Endodermal cell (in vitro differentiated cells): ENCODE measurements at places on chromosomes 1 and 21. TPM values are rescaled to one million over a fixed set of nuclear protein-coding genes. Genes with fewer than 3 reads are reported as not detected.

Gene RNF2
- 62.7 to 69.8 TPM (median 66.9 TPM) in 3 replicates for total RNA-seq

Gene CFAP45
- total RNA-seq: 0.49 to 1.2 TPM (median 1.1 TPM) in 3 replicates

Gene MRPL37
- total RNA-seq: 78.1 to 98.6 TPM (median 95.8 TPM) in 3 replicates

Gene KLF17
- not detected in 3 replicates for total RNA-seq

Gene LAPTM5
- 0.25 TPM in 1 of 2 replicates, not detected in the other for total RNA-seq

Gene PTPRF
- total RNA-seq: 193 and 203 TPM in 2 replicates

Gene LCE2A
- total RNA-seq: not detected in 2 replicates

Gene BRDT
- total RNA-seq: 3.4 and 4.4 TPM in 2 replicates

Gene TRIM17
- total RNA-seq: 8.0 to 11.8 TPM (median 8.4 TPM) in 3 replicates

Gene ZSWIM5
- total RNA-seq: 8.8 to 11.1 TPM (median 9.6 TPM) in 3 replicates

Gene CYP4A11
- 0.24 and 0.59 TPM in 2 replicates for total RNA-seq

Gene DNALI1
- 39.5 to 43.9 TPM (median 43.0 TPM) in 3 replicates for total RNA-seq

Gene CLIC6
- 1.4 and 1.7 TPM in 2 replicates for total RNA-seq

Gene DDOST
- 252 to 283 TPM (median 276 TPM) in 3 replicates for total RNA-seq

Gene SEC22B
- total RNA-seq: 16.5 and 18.2 TPM in 2 replicates

Gene C1orf116
- 0.32 to 0.84 TPM (median 0.60 TPM) in 3 replicates for total RNA-seq

Gene PADI2
- 2.7 to 4.6 TPM (median 2.8 TPM) in 3 replicates for total RNA-seq

- no peaks in the 10 kb centered on the region for H3K36me3 ChIP-seq
- no peak for DNase-seq
- no peak overlapping the region for H3K4me3 ChIP-seq
- peaks cover 20% of the 10 kb centered on the region for H3K4me1 ChIP-seq
- no peaks in the 10 kb centered on the region for H3K27me3 ChIP-seq
- no peak overlapping the region for H3K27ac ChIP-seq
Observed at GRCh38 chr1:211551638-211552460, 27.1 kb downstream of the SLC30A1 start.

GRCh38 chr1:69288416-69288815 lies 279.3 kb upstream of the LRRC7 start:
- peaks cover 8% of the 10 kb centered on the region for H3K4me1 ChIP-seq
- no peak overlapping the region for H3K4me3 ChIP-seq

GRCh38 chr1:169958987-169959386 lies 65.3 kb upstream of the SCYL3 start:
- no peak for DNase-seq
- H3K4me3 ChIP-seq: no peak overlapping the region
- no peaks in the 10 kb centered on the region for H3K4me1 ChIP-seq

DNA sequence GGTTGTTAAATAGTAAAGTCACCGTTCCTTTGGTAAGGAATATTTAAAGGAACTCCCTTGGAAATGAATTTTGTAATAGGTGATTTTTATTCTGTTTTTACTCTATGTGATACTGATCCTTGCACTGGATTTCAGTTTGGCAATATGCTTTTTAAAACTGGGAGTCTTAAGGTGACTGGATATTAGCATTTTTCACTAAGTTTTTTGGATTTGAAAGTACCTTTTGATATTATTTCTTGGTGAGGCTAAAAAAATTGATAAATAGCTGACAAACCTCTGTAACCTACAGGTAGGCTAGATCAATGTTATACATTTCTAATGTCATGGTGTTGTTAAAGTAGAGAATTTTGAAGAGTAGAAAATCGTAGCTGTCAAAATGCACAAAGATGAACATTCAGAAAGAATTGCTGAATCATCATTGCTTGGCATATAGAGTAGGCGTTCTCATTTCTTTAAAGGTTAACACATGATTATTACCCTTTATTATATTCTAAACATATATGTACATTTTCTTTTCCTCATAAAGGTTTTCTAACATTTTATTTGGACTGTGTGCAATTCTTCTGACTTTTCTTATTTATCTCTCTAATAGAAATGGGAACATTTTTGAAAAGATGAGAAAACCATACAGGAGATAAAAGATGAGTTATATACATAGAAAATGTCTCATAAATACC lies 1.5 kb upstream of the DNAJB4 start:
- no peak overlapping the region for H3K4me3 ChIP-seq
- H3K27ac ChIP-seq: no peak overlapping the region
- no peaks in the 10 kb centered on the region for H3K27me3 ChIP-seq
- no peaks in the 10 kb centered on the region for H3K36me3 ChIP-seq
- H3K4me1 ChIP-seq: peaks cover 6% of the 10 kb centered on the region
- DNase-seq: no peak

- H3K4me1 ChIP-seq: no peaks in the 10 kb centered on the region
- H3K27ac ChIP-seq: no peak overlapping the region
- no peak overlapping the region for H3K4me3 ChIP-seq
Observed at GRCh38 chr1:230029244-230029941, 37.6 kb upstream of the GALNT2 start.

- H3K4me3 ChIP-seq: peak overlapping the region; percentile 96
- no peak overlapping the region for H3K27ac ChIP-seq
- H3K27me3 ChIP-seq: no peaks in the 10 kb centered on the region
- peaks cover 9% of the 10 kb centered on the region for H3K36me3 ChIP-seq
- DNase-seq: peak; percentile 84
Observed at GRCh38 chr1:165631342-165632151, 513 bp downstream of the MGST3 start.

- no peaks in the 10 kb centered on the region for H3K27me3 ChIP-seq
- no peaks in the 10 kb centered on the region for H3K36me3 ChIP-seq
- DNase-seq: no peak
- peak overlapping the region; percentile 24 for H3K4me3 ChIP-seq
- no peak overlapping the region for H3K27ac ChIP-seq
Observed at GRCh38 chr1:215188302-215188950, 105.9 kb downstream of the KCNK2 start.

- no peaks in the 10 kb centered on the region for H3K4me1 ChIP-seq
- no peak overlapping the region for H3K4me3 ChIP-seq
- H3K36me3 ChIP-seq: peaks cover 41% of the 10 kb centered on the region
Observed at GRCh38 chr1:11961230-11961629, 19.0 kb upstream of the MFN2 start.

DNA sequence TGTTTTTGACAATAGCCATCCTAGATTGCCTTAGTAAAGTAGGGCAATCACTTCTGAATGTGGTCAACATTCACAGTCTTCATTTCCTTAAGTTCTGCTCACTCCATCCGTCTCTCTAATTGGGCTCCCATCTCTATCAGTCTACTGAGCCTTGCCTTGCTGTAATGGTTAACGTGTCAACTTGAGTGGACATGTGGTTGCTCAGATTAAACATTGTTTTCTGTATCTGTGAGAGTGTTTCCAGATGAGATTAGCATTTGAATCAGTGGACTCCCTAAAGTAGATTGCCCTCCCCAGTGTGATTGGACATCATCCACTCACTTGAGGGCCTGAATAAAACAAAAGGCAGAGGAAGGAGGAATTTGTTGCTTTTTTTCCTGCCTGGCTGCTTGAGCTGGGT lies 26.4 kb downstream of the C1orf216 start:
- no peaks in the 10 kb centered on the region for H3K4me1 ChIP-seq
- H3K36me3 ChIP-seq: no peaks in the 10 kb centered on the region
- no peak for DNase-seq
- H3K27ac ChIP-seq: no peak overlapping the region
- H3K4me3 ChIP-seq: no peak overlapping the region
- H3K27me3 ChIP-seq: no peaks in the 10 kb centered on the region

DNA sequence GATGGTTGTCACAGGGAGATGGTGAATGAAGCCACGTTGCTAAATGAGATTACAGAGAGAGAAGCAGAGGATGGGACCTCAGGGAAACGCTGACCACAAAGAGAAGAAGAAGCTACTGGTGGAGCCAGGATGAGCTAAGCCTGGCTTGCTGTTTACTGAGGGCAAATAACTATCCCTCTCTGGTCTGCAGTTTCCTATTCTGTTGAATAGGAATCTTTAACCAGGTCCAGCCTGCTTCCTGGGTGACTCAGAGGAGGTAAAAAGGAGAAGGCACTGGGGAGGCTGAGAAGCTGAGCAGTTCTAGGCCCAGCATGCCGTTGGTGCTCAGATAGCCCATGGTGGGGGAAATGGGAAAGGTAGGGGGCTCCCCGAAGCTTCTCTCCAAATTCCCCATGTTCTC lies 29.6 kb downstream of the DMBX1 start:
- H3K4me3 ChIP-seq: no peak overlapping the region
- peak; percentile 37 for DNase-seq
- H3K27ac ChIP-seq: no peak overlapping the region
- peaks cover 40% of the 10 kb centered on the region for H3K4me1 ChIP-seq

DNA sequence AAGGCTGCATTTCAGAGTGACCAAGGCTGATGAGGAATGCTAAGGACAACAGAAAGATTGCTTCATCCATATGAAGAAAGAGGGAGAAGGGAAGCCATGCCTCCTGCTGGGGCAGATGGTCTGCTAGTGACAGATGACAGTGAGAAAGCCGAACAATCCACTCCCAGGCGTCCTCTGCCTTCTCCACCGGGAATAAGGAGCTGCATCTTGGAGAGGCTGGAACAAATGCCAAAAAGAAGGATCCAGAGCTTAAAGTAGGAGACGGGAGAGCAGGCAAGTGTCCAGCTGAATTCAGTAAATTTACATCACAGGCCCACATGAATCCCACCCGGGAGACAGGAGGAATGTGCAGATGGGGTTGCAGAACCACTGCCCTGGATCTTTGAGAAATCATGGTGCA lies 33.4 kb downstream of the DDX20 start:
- H3K36me3 ChIP-seq: no peaks in the 10 kb centered on the region
- no peak overlapping the region for H3K27ac ChIP-seq
- no peaks in the 10 kb centered on the region for H3K4me1 ChIP-seq
- no peak overlapping the region for H3K4me3 ChIP-seq
- peaks cover 16% of the 10 kb centered on the region for H3K27me3 ChIP-seq

DNA sequence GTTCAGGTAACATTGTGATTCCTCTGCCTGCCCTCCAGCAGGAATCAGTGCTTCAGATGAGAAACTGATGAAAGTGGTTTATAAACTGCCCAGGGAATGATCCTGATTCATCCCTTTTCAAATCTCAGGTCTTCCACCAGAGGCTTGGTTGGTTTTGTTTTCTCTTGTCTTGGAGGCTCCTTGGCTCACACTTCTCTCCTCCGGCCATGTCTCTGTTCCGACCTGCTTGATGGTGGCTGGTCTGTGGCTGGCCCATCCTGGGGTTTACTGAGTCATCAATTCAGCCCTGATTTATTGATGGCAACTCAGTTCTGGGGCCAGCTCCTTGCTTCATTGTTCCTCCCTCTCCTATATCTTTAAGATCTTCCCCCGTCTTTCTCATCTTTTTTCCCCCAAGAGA lies 56.6 kb upstream of the SLC2A1 start:
- H3K4me1 ChIP-seq: no peaks in the 10 kb centered on the region
- DNase-seq: no peak
- peaks cover 65% of the 10 kb centered on the region for H3K27me3 ChIP-seq
- H3K4me3 ChIP-seq: no peak overlapping the region
- H3K36me3 ChIP-seq: no peaks in the 10 kb centered on the region

- no peak for DNase-seq
- no peaks in the 10 kb centered on the region for H3K4me1 ChIP-seq
- no peak overlapping the region for H3K4me3 ChIP-seq
Observed at GRCh38 chr1:204121840-204122555, 29.8 kb downstream of the ETNK2 start.

DNA sequence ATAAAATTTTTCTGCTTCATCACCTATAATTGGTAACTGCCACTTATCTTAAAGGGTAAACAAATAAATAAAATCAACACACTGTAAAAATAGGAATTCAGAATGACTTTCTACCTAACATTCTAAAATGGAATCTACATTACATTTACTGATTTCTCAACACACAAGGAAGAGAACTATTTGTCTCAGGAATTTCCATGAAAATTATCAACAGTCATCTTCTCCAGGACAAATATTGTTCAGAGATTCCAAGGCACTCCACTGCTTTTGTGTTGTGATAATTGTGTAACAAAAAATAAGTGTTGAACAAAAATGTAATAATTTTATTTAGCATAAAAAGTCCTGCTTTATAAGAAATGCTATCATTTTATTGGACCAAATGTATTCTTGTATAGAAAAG lies 7.3 kb downstream of the ODF2L start:
- no peaks in the 10 kb centered on the region for H3K4me1 ChIP-seq
- no peaks in the 10 kb centered on the region for H3K27me3 ChIP-seq
- no peak overlapping the region for H3K27ac ChIP-seq
- H3K36me3 ChIP-seq: no peaks in the 10 kb centered on the region
- DNase-seq: no peak

GRCh38 chr1:178955391-178955954 lies 70.2 kb upstream of the FAM20B start:
- H3K4me3 ChIP-seq: no peak overlapping the region
- H3K36me3 ChIP-seq: no peaks in the 10 kb centered on the region
- H3K4me1 ChIP-seq: no peaks in the 10 kb centered on the region
- H3K27me3 ChIP-seq: no peaks in the 10 kb centered on the region

- H3K27me3 ChIP-seq: peaks cover 41% of the 10 kb centered on the region
- H3K36me3 ChIP-seq: no peaks in the 10 kb centered on the region
- no peak for DNase-seq
- no peaks in the 10 kb centered on the region for H3K4me1 ChIP-seq
Observed at GRCh38 chr1:111961773-111962565, 27.5 kb downstream of the KCND3 start.

DNA sequence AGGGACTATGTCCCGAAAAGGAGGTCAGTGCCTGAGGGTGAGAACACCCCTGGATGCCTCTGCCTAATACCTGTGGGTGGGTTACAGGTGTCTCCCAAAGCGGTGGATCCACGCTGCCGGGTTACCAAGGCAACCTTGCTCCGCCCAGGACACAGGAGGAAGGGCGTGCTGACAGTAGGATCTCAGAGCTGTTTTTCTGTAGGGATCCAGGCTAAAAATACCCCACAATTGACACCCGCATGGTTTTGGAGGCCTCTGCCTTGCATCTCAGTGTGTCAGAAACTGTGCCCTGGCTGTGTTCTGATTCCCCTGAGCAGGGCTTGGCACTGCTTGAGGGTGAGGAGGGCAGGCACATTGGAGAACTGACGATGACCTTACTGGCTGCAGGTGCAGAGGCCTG lies 118.0 kb downstream of the IER5 start:
- peak; percentile 68 for DNase-seq
- H3K36me3 ChIP-seq: no peaks in the 10 kb centered on the region
- no peaks in the 10 kb centered on the region for H3K27me3 ChIP-seq
- no peak overlapping the region for H3K4me3 ChIP-seq
- H3K27ac ChIP-seq: no peak overlapping the region
- H3K4me1 ChIP-seq: no peaks in the 10 kb centered on the region

DNA sequence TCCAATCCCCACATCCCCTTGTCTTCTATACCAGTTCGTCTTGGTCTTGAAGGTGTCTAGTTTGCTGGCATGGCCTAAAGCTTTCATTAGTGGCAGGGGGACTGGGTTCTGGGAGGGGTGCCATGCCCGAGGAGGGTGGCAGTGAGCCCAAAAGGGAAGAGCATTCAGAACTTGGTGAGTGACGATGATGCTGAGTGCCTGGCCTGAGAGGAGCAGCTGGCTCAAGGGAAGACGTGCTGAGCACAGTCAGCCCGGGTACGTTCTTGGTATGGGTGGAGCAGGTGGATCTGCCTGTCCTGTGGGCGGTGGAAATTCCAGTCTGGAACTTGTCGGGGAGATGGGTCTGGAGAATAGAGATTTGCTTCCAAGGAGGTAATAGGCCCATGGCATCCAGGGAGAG lies 4.6 kb downstream of the FDPS start:
- H3K4me1 ChIP-seq: peaks cover 4% of the 10 kb centered on the region
- H3K36me3 ChIP-seq: peaks cover 52% of the 10 kb centered on the region
- no peaks in the 10 kb centered on the region for H3K27me3 ChIP-seq
- no peak overlapping the region for H3K27ac ChIP-seq

GRCh38 chr1:174761335-174761734 lies 238.4 kb upstream of the CACYBP start:
- DNase-seq: no peak
- no peaks in the 10 kb centered on the region for H3K4me1 ChIP-seq
- H3K36me3 ChIP-seq: no peaks in the 10 kb centered on the region
- H3K27ac ChIP-seq: no peak overlapping the region
- H3K27me3 ChIP-seq: no peaks in the 10 kb centered on the region

GRCh38 chr1:69994241-69994640 lies 211.1 kb downstream of the LRRC40 start:
- no peak overlapping the region for H3K27ac ChIP-seq
- H3K27me3 ChIP-seq: no peaks in the 10 kb centered on the region
- no peaks in the 10 kb centered on the region for H3K4me1 ChIP-seq
- no peak overlapping the region for H3K4me3 ChIP-seq
- DNase-seq: no peak
- no peaks in the 10 kb centered on the region for H3K36me3 ChIP-seq
